CD4-positive, alpha-beta T cell treated with Interleukin-6 at 100 ng/mL for 8 hours (primary cell): ENCODE measurements at places on chromosomes 16 and 17.
A peak's percentile ranks its signal among the peaks of the same experiment; 100 is the strongest.

GRCh38 chr17:63646488-63646806 is 24.2 kb downstream of the MAP3K3 start:
- no peak for DNase-seq

DNA sequence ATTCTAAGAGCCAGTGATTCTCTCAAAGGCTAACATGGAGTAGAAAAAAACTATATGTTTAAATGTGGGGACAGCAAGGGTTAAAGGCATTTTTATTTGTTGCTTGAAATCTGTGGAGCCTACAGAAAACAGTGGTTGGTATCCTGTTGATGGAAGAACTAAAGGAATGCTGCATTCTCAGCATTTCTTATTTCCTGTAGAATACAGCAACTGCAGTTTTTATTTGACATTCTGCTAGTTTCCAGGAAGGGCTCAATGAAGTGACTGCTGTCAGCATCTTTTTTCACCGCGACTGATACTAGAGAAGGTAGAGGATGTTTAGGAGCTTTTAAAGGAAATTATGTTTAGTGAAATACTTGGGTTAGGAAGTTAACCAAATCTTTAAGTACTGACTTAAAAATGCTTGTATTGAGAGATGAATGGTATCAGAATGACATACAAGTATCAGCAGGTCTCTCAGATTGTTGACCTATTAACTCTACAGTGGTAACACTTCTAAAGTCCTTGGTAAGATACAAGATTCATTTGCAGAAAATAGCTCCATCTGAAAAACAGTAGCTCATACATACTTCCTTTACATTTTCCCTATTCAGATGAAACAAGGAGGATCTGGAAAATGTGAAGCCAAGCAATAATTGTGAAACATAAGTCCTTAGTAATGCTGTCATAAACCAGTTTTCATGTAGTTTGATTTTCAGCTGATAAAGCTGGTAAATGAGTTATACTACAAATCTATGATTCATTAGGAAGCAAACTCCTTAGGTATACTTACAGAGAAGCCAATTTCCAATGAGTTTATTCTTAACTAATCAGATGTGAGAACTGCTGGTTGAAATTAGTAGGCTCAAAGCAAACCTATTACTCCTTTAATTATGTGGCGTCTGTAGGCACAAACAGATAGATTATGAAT is 15.2 kb downstream of the CLTC start:
- DNase-seq = no peak

- no peak for DNase-seq
Observed at GRCh38 chr16:19238406-19238805, 47.1 kb upstream of the CLEC19A start.

DNA sequence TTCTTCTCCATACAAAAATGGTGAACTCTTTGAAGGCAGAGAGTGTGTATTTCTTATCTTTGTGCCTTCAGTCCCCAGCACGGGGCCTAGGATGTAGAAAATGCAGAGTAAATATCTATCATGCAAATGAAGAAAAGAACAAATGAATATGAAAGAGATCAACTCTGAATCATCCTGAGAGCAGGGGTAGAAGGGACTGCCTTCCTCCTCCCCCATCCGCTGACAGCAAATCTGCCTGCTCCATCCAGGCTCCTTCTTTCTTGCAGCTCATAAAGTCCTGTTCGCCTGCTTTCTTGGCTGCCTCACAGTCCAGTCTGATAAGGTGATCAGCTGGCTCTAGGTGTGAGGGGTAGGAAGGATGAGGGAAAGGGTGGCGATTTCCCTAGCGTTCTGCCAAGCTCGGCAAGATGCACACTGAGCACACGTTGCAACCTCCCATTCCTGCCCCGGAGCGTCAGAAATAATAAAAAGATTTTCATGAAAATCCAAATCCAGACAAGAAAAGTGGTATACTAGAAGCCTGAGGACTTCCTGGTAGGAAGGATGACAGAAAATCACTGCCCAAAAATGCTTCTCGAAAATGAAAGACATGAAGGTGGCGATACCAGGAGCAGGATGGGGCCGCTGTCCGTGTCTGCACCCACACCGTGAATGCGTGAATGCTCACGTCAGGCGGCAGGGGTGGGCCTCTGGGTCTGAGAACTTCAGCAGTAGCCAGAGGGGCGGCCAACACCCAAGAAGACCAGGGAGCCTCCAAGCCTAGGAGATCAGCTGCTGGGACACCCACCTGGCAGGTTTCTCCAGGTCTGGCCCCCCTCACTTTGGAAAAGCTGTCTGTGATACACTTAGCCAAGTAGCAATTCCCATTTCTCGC is 67.1 kb downstream of the VPS53 start:
- no peak for DNase-seq

GRCh38 chr17:45742251-45742650 is 41.9 kb upstream of the CRHR1 start:
- DNase-seq = no peak

- no peak for DNase-seq
Observed at GRCh38 chr16:79843631-79844043, 243.1 kb upstream of the MAF start.

GRCh38 chr17:32123782-32124181 is 18.5 kb upstream of the RHOT1 start:
- no peak for DNase-seq

DNA sequence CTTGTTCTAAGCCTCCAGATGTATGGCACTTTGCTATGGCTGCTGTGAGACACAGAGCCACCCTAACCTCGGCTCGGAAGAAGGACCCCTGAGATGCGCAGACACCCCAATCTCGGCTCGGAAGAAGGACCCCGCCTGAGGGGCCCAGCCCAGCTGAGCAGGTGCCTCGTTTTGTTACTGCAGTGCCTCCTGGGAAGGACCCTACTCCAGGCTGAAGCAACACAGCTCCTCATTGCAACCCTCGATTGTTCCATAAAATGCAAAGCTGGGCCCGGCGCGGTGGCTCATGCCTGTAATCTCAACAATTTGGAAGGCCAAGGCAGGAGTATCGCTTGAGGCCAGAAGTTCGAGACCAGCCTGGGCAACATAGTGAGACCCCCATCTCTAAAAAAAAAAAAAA is 61.3 kb downstream of the C16orf95 start:
- DNase-seq = no peak

- no peak for DNase-seq
Observed at GRCh38 chr17:67041531-67041930, 2.8 kb upstream of the CACNG1 start.

GRCh38 chr17:29443041-29443739 is 53.0 kb downstream of the TAOK1 start:
- DNase-seq = no peak

DNA sequence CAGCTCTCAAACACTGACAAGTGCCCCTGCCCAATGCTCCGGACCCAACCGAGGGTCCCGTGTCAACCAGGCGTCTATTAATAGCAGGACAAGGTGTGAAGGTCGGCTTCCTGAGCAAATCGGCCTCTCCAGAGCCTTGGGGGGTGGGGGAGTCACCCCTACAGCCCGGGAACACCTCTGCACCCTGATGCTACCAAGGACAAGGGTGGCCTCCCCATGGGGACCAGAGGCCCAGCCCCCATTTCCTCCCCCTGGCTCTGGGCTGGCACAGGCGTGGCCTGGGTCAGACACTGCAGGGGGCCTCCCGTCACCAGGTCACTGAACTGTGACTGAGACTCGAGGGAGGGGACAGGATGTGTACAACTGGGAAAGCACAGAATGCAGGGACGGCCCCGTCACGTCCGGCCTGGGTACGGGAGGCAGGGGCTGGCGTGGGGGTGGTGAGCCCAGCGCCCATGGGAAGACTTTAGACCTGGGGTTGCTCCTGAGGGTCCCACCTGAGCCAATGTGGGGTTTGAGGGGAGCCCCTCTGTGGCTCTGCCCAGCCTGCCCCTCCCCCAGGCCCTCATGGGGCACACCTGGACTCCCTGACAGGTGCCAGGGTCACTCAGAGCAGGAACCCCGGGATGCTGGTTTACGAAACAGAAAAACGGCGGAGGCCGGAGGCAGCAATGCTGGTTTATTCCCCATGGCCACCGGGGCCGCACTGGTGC is 579 bp upstream of the CYBA start:
- peak; percentile 81 for DNase-seq

GRCh38 chr16:81752225-81752875 is 26.7 kb upstream of the PLCG2 start:
- no peak for DNase-seq

- no peak for DNase-seq
Observed at GRCh38 chr17:75820094-75821080, 23.8 kb downstream of the UNC13D start.
